ENCODE measurements at places on chromosomes 1 and 21.

DNA sequence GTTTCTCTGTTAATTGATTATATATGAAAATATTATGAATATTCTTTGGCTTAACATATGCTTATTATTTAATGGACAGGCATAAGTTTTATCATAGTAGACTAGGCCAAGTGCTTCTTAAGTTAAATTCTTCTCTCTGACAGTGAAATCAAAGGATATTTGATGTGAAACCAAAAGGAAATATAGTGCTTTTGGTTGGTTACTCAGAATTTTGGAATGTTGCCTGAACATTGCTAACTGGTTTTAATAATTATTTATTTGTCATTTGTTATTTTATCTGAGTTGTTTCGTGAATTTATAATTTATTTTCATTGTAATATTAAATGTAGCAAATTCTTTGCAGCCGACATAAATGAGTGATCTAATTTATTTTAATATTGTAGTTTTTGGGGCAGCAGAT, 18.3 kb downstream of the HOOK1 start:
- no peak for DNase-seq

DNA sequence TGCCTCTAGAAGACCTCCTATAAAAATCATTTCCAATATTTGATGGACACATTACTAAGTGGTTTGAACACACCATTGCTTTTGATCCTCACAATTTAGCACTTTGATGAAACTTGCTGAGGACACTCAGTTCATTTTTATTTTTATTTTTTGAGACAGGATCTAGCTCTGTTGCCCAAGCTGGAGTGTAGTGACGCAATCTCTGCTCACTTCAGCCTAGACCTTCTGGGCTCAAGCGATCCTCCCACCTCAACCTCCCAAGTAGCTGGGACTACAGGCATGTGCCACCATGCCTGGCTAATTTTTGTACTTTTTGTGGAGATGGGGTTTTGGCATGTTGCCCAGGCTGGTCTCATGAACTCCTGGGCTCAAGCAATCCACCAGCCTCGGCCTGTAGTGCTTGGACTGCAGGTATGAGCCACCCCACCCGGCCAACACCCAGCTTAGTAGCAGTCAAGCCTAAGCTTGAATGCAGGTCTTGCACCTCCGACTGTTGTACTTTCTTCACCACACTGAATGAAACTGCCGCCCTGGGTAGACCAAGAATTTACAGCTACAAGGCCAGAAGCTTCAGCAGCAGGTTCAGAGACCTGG, 24.8 kb upstream of the ATP2B4 start:
- no peak for DNase-seq

DNA sequence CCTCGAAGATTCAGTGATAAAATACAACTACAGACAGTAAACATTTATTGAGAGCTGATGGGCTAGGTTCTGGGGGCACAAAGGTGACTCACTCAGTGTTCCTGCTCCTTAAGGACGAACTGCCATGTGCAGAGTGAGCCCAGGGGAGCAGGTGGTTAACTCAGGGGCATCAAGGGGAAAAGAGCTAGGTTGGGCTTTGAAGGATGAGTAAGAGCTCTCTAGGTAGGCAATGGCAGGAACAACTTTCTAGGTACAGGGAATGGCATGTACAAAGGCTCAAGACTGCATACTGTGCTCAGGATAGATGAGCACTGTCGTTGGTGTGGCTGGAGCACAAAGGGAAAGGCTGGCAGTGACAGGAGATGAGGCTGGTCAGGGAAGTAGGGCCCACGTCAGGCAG, 16.6 kb upstream of the EPB41 start:
- no peak for DNase-seq

DNA sequence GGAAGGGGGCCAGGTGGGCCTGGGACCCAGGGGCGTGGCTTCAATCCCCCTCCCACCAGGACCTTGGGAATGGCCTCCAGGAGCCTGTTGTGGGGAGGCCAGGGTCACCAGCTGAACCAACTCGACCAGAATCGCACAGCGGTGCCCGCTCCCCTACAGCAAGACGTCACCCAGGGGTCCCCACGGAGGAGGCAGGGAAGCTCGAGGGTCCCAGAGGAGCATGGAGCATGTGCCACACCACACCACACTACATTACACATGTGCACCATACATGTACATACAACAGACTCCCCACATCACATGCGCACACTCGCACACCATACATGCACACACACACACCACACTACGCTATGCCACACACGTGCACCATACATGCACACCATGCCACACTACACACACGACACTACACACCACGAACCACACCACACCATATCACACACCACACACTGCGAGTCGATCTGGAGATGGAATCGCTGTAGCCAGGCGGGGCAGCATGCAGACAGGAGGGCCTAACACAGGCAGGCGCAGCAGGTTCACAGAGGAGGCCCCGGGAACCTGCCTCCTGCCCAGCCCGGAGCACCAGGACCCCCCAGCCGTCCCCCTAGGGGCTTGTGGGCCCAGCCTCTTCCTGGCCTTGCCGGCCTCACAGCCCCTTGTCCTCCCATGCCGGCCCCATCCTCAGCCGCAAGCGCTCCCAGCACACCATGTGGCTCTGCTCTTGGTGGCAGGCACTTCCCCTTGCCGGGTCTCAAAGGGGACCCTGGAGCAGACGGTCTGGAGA, 596 bp downstream of the ITGB2 start:
- no peak for DNase-seq

GRCh38 chr1:114467491-114467890, 43.5 kb downstream of the TRIM33 start:
- DNase-seq: no peak

DNA sequence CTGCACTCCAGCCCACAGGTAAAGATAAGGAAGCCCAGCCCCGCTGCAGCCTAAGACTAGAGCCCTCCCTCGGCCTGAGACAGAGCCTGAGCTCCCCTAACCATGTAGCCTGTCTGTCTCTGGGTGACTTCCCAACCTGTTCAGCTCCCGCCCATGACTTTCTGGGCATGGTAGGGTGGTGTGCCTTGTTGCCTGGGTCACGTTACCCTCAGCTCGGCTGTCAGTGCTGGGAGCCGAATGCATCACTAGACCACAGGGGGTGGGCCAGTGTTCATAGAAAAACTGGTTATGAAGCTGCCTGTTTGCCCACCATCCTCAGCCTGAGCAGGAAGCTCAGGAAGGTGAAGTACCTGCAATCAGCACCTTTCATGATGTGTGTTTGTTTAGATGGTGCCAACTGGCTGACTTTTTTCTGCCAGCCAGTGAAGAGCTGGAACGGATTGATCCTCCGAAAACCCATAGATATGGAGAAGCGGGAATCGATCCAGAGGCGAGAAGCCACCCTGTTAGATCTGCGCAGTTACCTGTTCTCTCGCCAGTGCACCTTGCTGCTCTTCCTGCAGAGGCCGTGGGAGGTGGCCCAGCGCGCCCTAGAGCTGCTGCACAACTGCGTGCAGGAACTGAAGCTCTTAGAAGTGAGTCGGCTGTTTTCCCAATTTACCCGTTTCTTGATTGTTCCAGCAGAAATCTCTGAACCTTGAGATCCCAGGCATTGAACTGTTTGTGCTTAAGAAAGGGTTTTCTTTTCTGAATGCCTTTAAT, 43.9 kb upstream of the PWP2 start:
- no peak for DNase-seq

DNA sequence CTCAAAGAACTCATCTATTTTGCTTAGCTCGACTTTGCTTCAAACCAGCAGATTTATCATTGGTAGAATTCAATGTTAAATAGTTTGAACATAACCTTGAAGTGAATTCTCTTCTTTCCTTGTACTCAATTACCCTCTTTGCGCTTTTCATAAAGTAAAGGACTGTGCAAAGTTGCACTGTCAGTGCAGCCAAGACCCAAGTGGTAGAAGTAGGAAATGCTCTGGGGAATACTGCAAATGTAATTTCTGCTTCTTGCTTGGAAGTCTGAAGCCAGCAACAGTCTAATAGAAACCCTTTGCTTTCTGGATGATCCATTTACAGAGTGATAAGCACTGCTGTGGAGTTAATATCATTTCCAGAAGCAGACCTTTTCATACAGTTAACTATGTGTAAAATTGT, 936.7 kb upstream of the TMPRSS15 start:
- DNase-seq: no peak
